ENCODE measurements at places on chromosomes 3 and 15.

GRCh38 chr3:123880998-123881561 lies 3.1 kb downstream of the MYLK start:
- peak; percentile 37 for DNase-seq

DNA sequence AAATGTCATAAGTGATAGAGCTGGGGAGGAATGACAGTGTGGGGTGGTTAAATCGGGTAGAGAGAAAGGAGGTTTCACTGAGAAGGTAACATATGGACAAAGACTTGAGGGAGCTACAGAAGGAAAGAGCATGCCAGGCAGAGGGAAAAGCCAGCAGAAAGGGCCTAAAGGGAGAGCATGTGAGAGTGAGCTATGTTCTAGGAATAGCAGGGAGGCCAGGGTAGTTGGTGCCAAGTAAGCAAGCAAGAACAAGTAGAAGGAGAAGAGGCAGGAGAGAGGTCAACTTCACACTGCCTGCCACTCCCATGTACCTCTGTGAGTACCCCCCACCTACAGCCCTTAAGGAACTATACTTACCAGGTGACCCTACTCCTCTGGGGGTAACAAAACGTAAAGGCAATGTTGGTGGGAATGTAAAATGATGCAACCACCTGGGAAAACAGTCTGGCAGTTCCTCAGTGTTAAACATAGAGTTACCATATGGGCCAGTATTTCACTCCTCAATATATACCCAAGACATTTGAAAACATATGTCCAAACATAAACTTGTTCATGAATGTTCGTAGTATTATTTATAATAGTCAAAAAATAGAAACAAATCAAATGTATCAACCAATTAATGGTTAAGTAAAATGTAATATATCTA lies 67.6 kb downstream of the SFMBT1 start:
- DNase-seq, result no peak

GRCh38 chr3:124767264-124767663 lies 37.0 kb downstream of the UMPS start:
- no peak for DNase-seq

DNA sequence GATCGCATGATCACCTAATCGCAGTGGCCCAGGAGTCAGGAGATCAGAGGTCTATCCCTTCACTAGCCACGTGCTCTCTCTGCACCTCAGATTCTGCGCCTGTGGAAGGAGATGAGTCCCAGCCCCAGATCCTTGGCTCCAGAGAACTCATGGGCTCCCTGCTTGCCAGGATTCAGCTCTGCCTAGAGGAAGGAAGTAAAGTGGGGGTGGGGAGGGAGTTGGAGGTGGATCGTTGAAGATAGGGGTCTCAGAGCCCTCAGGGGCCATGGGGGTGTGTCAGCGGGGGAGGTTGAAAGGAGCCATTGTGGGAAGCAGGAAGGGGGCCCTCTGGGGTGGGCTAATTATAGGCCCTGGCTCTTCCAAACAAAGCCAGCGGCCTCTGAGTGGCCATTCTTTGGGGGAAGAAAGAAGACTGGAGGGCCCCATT lies 11.3 kb upstream of the STRA6 start:
- DNase-seq, result no peak

DNA sequence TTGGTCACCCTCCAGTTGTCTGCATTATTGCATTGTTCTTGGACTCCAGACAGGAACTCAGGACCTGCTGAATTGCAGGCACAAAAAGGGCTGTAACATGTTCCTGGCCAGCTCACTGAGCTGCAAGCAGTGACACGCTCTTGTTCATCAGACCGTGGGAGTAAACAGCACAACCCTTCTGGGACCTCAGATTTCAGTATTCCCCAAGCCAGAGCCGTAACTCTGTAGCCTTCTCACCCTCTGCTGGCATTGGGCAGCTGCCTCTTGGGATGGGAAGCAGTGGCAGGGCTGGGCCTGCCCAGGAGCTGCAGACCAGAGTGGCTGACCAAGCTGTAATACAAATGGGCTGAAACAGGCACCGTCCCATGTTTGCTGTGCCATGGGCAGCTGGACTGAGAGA lies 607.1 kb upstream of the BCHE start:
- DNase-seq, result no peak

DNA sequence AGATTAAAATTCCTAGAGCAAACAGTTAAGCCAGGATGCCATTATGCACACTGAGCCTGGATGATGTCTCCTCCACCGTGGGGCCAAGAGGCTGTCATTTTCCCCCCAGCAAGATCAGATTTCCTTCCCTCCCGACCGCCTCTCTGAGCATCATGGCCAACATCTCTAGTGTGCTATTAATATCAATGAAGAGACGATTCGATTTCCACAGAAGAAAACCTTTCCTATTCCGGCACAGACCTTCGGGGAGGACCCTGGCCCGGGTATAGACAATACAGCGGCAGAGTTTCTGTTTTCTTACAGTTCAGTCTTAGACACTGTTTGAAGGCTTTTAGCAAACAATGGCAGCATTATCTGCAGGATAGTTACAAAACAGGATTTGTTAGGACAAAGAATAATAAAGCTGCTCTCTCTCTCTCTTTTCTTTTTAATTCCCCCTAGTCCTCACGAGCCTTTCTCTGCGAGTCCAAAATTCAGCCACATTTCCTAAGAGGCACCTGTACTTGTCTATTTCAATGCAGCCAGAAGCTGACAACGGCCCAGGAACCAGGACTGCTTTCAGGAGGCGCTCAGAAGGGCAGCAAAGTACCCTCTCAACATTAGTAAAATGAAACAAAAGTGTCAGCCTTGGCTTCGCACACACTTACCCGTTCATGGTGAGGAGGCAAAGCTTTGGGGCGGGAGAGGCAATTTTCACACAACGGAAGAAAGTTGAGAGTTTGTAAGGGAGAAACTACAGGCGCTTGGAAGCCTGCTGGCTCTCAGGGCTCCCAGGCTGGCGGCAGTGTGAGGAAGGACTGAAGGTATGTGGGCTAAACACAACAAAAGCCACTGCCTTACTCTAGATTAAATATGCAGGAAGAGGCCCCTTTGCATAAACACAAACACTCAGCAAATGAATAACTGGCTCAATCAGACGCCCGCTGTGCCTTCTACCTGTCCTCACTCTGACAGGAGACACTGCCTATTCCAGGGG lies 278.0 kb downstream of the FOXP1 start:
- peak; percentile 18 for DNase-seq

DNA sequence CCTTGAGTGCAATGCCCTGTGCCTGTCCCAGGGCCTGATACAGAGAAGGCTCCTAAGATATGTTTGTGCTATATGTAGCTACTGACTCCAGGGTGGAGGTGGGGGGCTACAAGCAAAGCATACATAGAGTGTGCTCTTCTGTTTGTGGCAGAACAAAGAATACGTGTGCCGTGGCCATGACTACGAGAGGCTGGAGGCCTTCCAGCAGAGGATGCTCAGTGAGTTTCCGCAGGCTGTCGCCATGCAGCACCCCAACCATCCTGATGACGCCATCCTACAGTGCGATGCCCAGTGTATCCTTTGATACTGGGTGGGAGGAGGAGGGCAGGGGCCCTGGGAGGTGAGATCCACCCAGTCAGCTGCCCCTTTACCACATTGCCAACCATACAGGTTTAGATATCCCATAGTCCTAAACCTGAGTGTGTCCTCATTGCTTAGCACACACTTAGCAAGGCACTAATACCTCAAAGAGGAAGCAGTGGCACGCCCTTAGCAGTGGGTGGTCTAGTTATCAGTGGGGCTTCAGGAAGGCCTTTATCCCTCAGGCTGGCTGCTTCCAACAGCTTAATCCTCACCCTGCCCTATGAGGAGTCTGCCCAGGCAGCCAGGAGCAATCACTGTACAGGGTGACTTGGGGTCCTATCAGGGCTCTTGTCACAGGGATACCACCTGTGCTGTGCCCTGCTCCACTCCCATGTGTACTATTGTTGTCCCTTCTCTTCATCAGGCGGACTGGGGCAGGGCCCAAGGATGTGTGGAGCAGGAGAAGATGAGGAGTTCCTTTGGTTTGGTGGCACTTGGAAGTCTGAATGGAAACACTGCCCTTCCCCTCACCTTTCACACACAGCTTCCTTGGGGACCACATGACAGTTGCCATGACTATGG lies 30.1 kb upstream of the MANF start:
- no peak for DNase-seq

- peak; percentile 78 for DNase-seq
Observed at GRCh38 chr15:75454471-75455378, 3.2 kb upstream of the SIN3A start.

- DNase-seq, result no peak
Observed at GRCh38 chr3:29214009-29214658, 66.7 kb upstream of the RBMS3 start.

GRCh38 chr3:83065851-83066460 lies 1304.5 kb upstream of the GBE1 start:
- no peak for DNase-seq

DNA sequence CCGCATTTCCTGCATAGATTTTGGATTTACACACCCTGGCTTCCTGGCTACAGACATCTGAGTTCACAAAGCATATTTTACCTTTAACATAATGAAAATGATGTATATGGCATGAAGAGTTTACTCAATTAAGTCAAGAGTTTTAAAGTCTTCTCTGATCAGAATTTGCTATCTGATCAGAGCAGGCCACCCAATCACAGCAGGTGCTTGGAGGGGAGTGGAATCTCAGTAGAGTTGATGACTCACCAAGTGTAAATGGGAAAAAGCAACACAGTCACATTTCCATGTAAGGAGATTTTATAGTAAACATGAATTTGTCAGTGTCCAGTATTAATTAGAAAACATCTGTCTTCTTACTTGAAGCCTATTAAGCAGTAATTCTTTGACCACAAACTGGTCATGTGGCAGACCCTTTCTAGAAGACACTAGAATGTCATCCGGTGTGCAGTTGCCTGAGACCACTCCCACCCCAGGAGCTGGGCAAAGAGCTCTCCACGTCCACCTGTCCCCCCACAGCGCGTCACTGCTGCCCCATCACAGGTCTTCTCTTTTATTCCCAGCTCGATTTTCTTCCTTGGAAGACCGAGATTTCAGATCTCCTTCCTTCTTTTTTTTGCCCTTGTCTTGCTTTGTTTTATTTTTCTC lies 10.8 kb downstream of the MESD start:
- DNase-seq, result no peak

DNA sequence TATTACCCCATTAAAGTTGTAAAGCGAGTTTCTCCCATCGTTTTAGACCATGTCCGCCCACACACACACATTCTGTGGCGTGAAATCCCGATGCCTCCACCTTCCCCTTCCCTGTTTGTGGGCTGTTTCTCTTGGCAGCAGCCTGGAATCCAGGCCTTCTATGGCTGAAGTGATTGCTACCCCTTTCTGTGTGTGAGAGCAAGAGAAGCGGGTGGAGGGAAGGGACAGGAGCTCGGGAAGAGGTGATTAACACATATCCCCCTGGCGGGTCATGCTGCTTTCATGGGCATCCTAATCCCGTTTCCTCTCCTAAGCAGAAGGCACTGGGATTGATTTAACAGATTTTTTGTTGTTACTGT lies 283.8 kb upstream of the RGMA start:
- DNase-seq, result no peak

- no peak for DNase-seq
Observed at GRCh38 chr3:197406266-197406665, 107.9 kb upstream of the DLG1 start.

DNA sequence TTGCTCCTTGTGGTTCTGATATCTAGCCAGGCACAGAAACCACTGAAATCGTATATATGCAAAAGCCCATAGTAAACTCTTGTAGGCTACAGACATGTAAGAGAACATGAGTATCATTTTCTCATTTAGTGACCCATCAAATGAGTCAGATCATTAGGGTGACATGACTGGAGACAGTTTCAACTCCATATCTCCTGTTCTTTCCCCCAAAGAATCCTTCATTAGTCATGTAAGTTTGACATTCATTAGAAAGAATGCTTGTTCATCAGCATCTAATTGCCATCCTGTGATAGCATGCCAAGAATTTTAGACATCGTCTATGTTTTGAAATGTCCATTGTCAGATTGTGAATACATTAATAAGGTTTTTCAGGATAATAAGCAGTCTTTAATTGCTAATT lies 264.9 kb upstream of the TPM1 start:
- DNase-seq, result no peak

GRCh38 chr3:131141770-131142169 lies 115.1 kb downstream of the NEK11 start:
- DNase-seq, result no peak

DNA sequence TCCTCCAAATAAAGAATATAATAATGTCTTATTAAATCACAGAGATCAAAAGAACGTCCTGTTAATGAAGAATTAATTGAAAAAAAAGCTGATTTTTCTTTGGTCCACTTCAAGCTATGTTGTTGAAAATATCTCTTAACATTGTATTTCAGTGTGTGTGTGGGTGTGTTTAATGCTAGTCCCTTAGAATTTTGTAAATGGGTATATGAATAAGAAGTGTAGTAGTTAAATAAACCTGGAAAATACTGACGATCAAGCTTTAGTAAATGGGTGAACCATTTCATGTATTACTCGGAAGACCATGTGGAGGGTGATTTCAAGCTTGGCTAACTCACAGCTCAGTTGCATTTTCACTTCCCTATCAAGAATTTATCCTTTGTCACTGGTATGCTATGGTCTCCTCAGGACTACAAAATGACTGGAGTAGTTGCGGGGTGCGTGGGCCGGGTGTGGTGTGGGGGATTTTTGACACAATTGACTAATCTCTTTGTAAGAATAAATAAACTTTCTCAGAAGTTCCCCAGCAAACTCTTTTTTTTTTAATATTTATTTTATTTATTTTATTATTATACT lies 586.4 kb downstream of the GRM7 start:
- no peak for DNase-seq

GRCh38 chr3:57062101-57062631 lies 1.7 kb downstream of the SPATA12 start:
- no peak for DNase-seq

GRCh38 chr3:100076731-100077529 lies 37.4 kb downstream of the FILIP1L start:
- no peak for DNase-seq

GRCh38 chr15:26711445-26711844 lies 61.4 kb downstream of the GABRB3 start:
- no peak for DNase-seq

DNA sequence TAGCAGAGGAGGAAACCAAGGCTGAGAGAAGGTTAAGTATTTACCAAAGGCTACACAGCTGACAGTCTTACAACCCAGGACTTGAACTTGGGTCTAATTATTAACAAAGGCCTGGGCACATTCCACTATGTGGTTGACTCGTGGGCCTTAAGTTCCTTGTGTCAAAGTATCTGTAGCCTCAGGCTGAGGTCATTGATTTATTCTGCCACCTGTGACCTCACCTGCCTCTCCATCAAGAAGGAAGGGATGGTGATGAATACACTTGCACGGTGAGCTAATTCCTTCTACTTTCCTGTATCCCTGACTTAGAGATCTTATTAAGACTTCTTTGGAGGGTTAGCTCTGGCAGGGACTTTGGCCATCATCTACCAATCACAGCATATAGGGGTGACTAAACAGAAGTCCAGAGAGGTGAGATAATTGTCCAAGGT lies 19.9 kb upstream of the LRRC58 start:
- no peak for DNase-seq

- DNase-seq, result peak; percentile 63
Observed at GRCh38 chr3:153599685-153600084, 437.7 kb downstream of the RAP2B start.

DNA sequence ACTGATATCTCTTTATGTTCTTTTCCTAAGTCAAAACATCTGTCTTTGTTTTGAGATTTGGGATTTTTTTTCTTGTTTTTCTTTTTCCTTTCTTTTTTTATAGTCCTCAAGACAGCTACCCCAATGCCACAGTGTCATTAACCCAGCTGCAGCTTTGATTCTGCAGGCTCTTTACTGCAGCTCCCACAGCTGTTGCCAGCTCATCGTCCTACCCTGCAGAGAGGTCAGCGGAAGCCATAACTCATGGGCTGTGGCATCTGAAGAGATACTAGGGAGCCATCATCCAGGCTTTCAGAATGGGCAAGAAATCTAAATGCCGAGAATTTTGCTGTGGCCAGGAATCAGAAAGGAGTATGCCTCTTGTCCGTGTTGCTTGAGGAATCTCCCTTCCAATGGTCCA lies 44.3 kb upstream of the SLC24A5 start:
- DNase-seq, result no peak
